Astrocyte of the cerebellum (primary cell): ENCODE measurements at places on chromosomes 1 and 21.
A peak's percentile ranks its signal among the peaks of the same experiment; 100 is the strongest.

DNA sequence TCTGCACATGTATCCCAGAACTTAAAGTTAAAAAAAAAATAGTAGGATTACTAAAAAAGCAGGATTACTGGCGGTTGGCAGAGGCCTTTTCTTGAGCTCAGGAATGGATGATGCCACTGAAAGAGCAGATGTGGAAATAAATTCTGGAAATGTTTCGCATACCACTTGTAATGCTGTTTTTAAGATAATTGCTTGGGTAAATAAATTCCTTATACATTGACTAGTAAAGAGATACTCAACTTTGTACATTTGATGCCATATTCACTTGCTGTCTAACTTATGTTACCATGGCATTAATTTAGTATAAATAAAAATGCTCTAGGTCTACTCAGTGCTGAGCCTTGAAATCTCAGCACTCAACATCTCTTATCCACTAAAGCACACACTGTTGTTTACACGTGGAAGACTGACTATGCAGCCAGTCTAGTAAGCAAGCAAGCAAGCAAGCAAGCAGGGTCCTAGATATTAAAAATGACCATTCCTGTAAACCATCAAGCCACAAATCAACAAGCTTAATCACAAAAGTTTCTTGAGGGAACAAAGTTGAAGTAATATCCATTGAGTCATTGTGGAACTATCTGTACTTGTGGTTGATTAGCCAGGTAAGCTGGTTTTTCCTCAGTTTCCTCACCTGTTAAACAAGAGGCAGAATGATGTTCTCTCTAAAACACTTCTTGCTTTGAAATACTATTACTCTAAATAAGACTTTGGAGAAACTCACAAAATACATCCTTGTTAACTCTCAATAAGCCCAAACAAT is 1.7 kb upstream of the RASAL2 start:
- DNase-seq, result no peak

DNA sequence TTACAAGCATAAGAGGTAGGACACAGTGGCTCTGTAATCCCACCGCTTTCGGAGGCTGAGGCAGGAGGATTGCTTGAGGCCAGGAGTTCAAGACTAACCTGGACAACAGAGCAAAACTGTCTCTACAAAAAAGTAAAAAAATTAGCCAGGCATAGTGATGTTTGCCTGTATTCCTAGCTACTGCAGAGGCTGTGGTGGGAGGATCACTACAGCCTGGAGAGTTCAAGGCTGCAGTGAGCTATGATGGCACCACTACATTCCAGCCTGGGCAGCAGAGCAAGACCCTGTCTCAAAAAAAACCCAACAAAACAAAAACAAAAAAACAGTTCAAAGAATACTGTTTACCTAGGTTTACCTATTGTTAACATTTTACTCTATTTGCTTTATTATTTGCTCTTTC is 37.4 kb downstream of the CLIC4 start:
- DNase-seq, result no peak

- DNase-seq, result no peak
These were observed 19.2 kb downstream of the DDI2 start for GRCh38 chr1:15636436-15636835.

DNA sequence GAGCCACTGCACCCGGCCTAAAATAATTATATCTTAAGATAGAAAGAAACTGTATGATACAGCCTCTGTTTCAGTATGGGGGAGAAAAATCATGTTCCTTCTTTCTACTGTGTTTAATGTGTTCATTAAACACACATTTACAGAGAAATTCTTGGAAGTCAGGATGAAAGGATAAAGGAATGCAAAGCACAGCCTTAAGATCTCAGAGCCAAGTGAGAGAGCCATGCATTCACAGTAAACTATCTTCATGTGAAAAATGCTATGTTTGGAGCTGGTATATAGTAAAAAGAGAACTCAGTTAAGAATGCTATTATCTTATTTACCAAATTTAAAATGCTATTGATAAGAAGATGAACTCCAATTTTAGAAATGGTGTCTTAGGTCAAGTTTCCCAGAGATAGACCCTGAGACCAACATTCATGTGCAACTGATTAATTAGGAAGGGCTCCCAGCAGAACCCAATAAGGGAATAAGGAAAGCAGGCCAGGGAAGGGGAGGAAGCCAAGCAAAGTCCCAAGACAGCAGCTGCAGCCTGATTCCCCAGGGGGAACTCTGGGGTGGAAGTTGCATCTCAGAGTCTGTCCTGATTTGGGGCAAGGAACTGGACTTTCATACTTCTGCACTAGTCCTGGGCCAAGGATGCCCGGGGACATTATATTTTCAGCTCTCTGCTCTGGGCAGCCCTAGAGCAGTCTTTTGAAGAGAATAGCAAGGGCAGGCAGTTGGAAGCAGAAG is 130.0 kb upstream of the ZNF648 start:
- DNase-seq, result no peak

- DNase-seq, result no peak
These were observed 89.8 kb downstream of the NMNAT2 start for GRCh38 chr1:183328371-183328770.

DNA sequence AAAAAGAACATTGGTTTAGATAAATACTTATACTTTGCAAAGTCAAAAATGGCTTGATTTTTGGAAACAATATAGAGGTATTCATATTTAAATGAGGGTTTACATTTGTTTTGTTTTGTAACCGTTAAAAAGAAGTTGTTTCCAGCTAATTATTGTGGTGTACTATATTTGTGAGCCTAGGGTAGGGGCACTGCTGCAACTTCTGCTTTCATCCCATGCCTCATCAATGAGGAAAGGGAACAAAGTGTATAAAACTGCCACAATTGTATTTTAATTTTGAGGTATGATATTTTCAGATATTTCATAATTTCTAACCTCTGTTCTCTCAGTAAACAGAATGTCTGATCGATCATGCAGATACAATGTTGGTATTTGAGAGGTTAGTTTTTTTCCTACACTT is 65.3 kb upstream of the SAMD13 start:
- DNase-seq, result no peak

- DNase-seq, result peak; percentile 47
These were observed 61.8 kb upstream of the PLD5 start for GRCh38 chr1:242586360-242586680.

GRCh38 chr1:48066936-48067335 is 69.8 kb upstream of the TRABD2B start:
- no peak for DNase-seq

DNA sequence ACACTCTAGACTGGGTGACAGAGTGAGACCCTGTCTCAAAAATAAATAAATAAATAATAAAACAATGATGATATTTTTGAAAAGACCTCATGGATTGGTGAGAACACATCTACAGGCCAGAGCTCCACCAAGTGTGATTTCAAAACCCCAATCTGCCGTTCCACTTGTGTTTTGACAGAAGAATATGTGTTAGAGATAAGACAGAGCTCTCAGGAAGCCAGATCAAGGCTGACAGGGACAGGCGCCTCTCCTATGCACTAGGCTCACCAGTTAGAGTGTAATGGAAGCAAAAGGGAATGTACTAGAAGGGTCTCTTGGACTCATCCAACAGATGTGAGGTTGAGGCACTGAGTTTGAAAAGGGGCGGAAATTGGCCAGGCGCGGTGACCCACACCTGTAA is 110.7 kb upstream of the ERRFI1 start:
- DNase-seq, result no peak

- DNase-seq, result no peak
These were observed 33.4 kb upstream of the WNT4 start for GRCh38 chr1:22176258-22176657.

GRCh38 chr1:239912471-239912870 is 179.2 kb upstream of the FMN2 start:
- no peak for DNase-seq

- no peak for DNase-seq
These were observed 236.2 kb downstream of the SETD4 start for GRCh38 chr21:35824136-35824535.

DNA sequence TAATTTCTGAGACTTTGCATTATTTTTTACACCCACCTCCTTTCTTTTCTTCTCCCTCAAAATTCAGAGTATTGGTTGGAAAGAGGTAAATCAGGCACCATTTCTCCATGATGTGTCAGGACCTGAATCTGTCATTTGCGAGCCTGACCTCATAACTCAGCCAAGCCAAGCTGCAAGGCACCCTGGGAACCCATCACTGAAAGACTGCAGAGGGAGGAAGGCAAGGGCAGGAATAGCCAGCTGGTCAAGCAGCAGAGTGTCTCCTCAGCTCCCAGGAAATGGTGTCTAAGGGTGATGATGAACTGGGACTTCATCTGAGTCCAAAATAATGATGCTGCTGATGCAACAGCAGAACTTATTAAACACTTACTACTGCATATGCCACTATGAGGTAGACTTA is 556.6 kb downstream of the OMA1 start:
- DNase-seq, result no peak

DNA sequence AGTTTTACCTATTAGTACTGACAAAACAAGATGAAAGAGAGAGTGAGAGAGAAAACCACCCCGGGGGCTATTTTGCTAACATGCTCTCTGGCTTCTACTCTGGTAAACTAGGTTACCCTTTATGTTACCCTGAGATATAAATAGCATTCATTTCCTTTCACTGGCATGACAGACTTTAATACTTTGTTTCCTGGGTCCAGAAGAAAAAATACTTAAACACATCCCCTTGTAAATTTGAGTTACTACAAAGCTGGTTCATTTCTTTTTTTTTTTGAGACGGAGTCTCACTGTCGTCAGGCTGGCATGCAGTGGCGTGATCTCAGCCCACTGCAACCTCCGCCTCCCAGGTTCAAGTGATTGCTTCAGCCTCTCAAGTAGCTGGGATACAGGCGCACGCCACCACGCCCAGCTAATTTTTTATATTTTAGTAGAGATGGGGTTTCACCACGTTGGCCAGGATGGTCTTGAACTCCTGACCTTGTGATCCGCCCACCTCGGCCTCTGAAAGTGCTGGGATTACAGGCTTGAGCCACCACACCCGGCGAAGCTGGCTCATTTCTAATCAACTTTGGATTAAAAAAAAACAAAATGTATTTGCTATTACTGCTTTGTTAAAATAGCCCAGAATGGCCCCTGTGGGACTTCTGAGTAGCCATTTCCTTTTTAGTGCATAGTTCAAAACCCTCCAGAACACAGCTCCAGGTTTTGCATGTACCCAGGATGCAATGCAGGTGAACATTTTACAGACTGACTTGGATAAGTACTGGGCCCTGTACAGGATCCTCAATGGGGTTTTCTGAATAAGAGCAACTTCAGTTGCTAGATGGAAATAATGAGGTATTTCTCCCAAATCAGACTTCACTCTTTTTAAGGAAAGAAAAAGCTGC is 20.6 kb downstream of the INPP5B start:
- DNase-seq, result no peak

- DNase-seq, result peak; percentile 83
These were observed 262.9 kb upstream of the PROX1 start for GRCh38 chr1:213724640-213725536.

DNA sequence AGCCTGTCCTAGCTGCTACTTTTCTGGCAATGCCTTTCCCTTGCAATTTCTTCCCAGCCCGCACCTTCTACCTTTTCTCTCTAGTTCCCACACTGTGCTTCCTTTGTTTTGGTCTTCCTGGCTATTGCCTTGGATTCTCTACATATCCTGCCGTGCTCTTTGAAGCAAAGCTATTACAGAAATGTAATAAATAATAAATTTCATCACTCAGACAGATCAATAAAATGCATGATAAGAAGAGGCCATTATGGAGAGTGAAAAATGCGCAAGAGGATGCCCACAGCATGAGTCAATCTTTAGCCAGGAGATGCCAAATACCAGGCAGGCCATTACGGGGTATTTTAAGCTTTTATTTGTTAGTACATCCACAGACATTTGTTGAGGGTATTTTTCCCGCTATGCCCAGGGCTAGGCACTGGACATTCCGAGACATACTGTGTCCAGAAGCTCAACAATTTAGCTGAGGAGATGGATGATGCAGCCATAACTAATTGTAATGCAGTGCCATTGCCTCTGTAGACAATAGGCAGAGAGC is 163.6 kb downstream of the ST6GALNAC3 start:
- DNase-seq, result no peak

- no peak for DNase-seq
These were observed 62.3 kb upstream of the SLC25A33 start for GRCh38 chr1:9476790-9477463.

GRCh38 chr1:113325022-113325421 is 65.3 kb upstream of the MAGI3 start:
- DNase-seq, result peak; percentile 0

DNA sequence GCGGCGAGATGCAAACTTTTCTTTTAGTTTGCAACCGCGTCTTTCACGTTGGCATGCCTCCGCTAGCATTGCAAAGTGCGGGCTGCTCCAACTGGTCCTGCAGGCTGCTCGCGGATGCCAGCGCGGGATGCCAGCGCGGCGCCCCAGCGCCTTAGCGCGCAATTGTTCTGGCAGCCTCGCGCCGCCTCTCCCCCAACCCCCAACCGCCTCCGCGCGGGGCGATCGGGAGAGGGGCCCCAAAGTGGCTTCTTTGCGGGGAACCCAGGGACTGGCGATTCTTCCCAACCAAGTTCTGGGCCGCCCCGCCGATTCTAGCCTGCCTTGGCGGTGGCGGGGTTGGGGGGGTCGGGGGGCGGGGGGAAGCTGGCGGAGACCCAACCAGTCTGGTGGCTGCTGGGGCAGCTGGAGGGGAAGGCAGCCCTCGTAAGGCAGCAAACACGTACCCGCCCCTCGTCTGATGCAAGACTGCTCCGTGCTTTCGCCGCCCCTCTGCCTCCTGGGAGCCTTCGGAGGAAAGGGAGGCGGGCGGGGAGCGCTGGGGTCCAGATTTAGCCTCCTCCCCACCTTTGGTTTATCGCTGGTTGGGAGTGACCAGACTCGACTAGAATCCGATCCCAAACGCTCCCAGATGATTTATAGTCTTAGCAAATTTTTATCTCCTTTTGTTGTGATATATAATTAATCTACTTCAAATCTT is 756 bp downstream of the PHGDH start:
- DNase-seq, result peak; percentile 49

DNA sequence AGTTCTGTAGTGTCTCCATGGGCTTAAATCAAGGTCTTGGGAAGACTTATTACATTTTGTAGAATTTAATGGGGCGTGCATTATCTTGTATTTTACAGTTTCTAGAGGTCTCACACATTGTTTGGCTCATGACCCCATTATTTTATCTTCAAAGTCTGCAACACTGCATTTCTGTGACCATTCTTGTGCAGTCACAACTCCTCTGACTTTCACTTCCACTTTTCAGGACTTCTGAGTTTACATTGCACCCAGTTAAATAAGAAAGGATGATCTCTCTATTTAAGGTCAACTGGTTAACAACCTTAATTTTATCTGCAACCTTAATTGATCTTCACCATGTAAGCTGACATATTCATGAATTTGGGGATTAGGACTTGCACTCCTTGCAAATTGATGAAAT is 1186.6 kb downstream of the MRPL39 start:
- DNase-seq, result no peak

- DNase-seq, result no peak
These were observed 23.8 kb downstream of the PRDM2 start for GRCh38 chr1:13723810-13724209.

- DNase-seq, result no peak
These were observed 19.8 kb upstream of the ACBD6 start for GRCh38 chr1:180522213-180522515.

- DNase-seq, result no peak
These were observed 26.2 kb downstream of the ARHGEF10L start for GRCh38 chr1:17565461-17566252.

- DNase-seq, result no peak
These were observed 3.2 kb downstream of the NR0B2 start for GRCh38 chr1:26910343-26911160.
